ENCODE measurements at places on chromosomes 1 and 21. TPM values are rescaled to one million over a fixed set of nuclear protein-coding genes. Genes with fewer than 3 reads are reported as not detected.
A peak's percentile ranks its signal among the peaks of the same experiment; 100 is the strongest.

DNA sequence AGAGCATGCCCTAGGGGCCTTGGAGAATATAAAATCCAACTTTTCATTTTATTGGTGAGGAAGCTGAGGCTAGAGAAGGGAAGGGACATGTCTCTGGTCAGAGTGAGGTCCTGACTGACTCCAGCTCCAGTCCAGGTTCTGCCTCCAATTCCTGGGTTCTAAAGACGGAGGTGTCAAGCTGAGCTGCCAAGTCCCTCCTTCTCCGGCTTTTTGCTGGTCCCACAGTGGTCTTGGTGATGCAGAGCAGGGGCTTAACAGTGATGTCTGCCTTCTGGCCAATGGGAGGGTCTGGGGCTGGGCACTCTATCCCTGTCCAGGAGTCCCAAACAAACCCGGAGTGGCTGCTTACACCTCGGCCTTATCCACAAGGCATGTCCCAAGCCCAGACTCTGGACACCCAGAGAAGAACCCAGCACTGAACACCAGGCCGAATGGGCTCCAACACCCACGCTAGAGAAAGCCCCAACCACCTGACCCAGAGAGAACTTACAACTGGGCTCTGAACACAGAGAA is 104.8 kb downstream of the EBNA1BP2 start:
- DNase-seq, result no peak

DNA sequence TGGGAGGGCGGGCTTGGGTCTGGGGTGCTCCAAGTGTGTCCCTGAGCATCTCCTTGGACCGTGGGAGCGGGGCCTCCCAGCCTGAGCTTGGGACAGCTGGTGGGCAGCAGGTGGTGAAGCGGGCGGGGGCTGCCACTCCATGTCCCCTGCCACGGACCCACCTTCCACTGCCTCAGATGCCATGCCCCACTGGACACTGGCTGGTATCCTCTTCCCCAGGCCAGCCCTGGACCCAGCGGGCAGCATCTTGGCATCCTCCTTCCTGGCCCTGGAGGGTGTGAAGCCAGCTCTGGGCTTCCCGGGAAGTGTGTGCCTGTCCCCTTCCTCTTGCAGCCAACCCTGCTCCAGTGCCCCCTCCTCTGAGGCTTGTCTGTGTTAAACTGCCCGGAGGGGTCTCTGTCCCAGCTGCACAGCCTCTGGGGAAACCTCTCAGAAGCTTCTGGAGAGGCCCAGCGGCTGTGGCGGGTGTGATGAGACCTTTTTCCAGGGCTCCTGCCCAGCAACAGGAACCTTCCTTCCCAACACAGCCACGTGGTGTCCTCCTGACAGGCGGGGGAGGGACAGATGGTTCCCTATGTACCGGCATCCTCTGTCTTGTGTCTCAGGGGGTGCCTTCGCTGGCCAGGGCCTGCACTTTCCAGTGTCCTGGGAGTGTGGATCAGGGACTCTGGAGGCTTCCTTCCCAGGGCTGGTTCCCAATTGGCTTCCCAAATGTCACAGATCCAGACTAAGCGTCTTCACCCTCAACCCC is 81.6 kb upstream of the DISP3 start:
- DNase-seq, result no peak

GRCh38 chr1:167983797-167984420 is 47.0 kb upstream of the MPC2 start:
- no peak for DNase-seq

GRCh38 chr1:111727056-111727455 is 12.1 kb downstream of the INKA2 start:
- no peak for DNase-seq

DNA sequence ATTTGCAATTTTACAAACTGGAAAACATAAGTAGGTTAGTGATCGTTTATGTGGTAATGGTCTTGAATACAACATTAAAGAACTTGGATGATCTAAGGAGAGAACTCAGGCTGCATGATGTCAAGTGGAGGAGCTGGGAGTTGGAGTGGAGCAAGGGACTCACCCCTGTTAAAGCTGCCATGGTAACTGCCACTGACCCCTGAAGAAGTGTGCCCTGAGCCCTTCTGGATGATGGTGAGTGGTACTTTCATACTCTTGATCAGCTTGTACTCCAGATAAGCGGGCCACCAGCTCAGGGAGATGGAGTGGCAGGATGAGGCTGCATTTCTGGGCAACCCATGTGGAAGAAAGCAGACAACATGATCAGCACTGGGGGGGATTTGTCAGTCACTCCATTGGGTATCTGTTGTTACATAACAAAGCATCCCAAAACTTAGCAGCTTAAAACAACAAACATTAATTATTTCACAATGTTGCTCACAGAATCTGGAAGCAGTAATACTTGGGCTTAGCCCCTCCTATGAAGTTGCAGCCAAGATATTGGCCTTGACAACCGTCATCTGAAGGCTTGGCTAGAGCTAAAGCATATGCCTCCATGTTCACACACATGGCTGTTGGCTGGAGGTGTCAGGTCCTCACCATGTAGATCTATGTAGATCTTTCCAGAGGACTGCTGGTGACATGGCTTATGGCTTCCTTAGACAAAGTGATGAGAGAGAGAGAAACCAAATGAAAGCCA is 213.8 kb downstream of the DUSP10 start:
- DNase-seq, result peak; percentile 8

DNA sequence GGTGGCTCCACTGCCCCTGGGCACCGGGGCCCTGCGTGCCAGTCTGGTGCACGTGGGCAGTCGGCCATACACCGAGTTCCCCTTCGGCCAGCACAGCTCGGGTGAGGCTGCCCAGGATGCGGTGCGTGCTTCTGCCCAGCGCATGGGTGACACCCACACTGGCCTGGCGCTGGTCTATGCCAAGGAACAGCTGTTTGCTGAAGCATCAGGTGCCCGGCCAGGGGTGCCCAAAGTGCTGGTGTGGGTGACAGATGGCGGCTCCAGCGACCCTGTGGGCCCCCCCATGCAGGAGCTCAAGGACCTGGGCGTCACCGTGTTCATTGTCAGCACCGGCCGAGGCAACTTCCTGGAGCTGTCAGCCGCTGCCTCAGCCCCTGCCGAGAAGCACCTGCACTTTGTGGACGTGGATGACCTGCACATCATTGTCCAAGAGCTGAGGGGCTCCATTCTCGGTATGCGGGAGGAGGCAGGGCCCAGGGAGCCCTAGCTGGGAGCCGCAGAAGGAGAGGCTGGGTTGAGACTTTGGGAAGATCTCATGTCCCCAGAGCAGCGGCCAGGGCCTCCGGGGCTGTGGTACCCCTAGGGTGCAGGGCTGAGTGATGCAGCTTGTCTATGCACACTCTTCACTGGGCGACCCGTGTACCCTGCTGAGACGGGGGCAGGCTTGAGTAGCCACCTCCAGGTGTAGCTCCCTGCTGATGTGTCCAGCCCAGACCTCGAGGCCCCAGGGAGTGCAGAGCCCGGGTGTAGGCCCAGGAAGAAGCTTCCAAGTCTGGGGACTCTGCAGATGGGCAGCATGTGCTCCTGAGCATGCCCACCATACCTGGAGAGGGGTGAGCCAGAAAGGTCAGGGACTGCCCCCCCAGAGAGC is 1.8 kb downstream of the VWA1 start:
- DNase-seq, result no peak

GRCh38 chr1:85328713-85329397 is 52.4 kb upstream of the BCL10 start:
- peak; percentile 89 for DNase-seq

GRCh38 chr1:237864338-237865244 is 26.1 kb downstream of the ZP4 start:
- DNase-seq, result peak; percentile 25

GRCh38 chr1:100390531-100390930 is 38.2 kb downstream of the CDC14A start:
- DNase-seq, result no peak

DNA sequence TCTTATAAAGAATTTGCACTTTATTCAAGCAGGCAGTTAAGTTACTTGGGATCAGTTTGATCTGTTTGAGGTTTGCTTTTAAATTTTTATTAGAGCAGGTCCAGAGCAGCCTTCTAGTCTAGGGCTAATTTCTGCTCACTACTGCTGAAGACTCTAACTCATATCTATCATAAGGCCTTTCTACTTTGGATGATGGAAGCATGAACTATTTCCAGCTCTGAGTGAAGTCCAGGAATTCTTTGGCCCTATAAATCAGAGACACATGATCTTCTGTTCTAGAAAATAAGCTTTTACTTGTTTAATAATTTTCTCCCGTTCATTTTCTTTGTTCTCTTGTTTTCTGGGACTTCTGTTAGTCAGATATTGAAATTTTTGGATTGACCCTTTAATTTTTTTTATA is 14.7 kb downstream of the NIBAN1 start:
- DNase-seq, result no peak

DNA sequence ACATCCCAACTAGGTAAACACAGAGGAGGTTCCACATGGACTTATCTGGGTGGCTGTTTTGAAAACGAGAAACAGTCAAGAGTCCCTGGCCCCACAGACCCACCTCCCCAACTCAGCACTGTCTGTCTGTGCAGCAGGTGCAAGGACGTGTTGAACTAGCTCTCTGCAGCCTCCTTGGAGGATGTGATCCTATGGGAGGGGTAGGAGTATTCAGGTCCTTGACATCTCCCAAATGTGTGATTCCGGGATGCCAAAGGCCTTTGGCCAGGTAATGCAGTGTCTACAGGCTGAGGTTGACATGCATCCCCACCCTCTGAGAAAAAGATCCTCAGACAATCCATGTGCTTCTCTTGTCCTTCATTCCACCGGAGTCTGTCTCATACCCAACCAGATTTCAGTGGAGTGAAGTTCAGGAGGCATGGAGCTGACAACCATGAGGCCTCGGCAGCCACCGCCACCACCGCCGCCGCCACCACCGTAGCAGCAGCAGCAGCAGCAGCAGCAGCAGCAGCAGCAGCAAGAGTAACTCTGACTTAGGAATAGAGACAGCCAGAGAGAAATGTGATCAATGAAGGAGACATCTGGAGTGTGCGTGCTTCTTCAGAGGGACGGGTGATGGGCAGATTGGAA is 151.6 kb upstream of the CAMK1G start:
- no peak for DNase-seq

DNA sequence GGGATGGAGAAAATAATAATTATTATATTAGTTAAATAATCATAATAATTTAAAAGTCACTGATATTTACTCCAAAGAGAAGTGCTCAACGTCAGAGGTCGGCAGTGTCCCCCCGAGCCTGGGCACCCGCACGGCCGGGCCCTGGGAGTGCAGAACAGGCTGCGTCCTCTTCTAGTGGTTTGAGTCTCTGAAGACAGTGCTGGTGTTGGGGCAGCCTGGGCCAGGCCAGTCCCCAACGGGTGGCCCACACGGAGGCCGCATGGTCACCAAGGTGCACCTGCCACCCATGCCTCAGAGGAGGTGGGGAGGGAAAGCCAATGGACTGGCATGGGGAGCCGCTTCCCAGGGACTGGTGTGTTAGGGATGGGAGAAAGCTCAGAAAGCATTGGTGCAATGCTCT is 27.3 kb downstream of the WNT9A start:
- no peak for DNase-seq

GRCh38 chr1:93960641-93961147 is 51.5 kb upstream of the GCLM start:
- no peak for DNase-seq

- DNase-seq, result no peak
These were observed 80.6 kb downstream of the DSCAM start for GRCh38 chr21:40766381-40766780.

DNA sequence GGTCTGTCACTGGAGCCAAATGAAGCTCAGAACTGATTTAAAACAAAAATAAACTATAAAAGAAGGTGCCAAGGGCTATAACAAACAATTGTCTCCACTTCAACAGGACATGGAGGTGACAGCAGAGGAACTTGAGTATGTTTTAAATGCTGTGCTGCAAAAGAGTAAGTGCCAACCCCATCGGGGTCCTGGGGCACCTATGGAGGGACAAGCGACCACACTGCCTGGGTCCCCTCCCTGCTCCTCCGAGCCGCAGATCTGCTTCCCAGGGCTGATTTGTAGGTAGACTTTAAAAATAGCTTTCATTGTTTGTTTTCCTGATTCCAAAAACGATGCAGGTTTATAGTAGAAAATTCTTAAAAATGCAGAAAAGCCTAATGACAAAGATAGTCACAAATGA is 42.8 kb downstream of the CAPN9 start:
- no peak for DNase-seq

- DNase-seq, result peak; percentile 77
These were observed 5.9 kb downstream of the NRIP1 start for GRCh38 chr21:15058854-15059263.

DNA sequence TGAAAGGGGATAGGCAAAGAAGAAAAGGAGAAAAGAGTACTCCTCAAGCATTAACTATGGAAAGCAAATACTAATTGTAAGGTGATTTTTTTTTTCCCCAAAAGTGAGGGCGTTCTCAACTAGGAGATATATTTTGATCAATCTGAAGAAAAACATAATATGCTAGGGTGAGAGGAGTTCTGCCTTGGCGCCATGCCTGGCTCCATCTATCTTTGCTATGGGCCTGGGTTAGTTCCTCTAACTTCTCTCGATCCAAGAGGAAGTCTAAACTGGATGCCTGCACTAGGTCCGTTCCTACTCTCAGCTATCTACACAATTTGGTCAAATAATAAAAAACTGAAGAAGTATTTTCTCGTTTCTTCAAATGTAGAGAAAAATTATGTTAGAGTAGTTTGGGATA is 20.5 kb downstream of the CNN3 start:
- no peak for DNase-seq

DNA sequence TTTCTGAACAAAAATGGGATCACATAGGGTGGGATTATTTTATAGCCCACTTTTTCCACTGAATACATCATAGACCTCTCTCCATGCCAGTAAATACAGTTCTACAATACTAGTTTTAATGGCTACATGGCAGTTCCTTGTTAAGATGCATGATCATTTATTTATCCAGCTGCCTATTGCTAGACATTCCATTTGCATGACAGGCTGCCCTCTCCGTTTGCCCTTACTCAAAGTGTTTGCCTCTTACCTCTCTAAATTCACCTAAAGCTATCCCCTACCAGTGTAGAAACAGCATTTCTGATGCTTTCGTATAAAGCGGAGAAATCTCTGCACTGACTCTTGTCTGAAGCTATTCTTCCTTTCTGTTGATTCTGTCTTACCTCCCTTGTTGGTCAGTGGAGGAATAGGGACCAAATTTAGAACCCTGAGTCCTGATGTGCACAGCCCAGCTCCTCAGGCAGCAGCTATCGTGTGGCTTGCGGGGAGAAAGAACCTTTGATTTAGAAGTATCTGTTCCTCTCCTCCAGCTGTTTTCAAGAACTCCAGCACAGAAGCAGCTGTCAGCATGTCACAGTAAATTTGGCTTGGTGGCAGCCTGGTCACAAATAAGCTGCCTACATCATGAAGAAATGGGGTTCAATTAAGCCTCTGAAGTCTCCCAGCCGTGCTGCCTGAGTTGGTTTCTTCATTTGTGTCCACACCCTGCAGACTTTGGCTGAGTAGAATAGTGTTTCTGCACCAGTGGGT is 337.3 kb downstream of the PRDM2 start:
- DNase-seq, result no peak

DNA sequence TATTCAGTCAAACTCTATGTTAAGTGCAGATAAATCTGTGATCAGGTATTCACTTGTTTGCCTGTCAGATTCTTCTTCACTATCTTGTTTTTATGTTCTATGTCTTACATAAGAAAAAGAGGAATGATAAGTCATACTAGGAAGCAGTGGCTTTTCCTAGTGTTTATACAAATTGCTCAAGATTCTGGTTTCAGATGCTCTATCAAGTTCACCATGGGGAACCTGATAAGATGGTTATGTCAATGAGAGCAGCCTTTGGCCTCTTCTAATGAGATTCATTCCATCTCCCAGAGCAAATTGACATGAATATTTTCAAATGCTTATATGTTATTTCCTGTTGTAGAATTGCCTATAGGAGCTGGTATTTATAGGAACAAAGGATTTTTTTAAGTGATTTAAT is 218.8 kb upstream of the TMPRSS15 start:
- DNase-seq, result no peak

CHIA gene
- not detected for total RNA-seq

TTC22 gene
- not detected for total RNA-seq

OR4F16 gene
- total RNA-seq, result 0.26 TPM

REN gene
- 0.17 TPM for total RNA-seq

ABCG1 gene
- total RNA-seq, result 0.77 TPM

LCE2C gene
- not detected for total RNA-seq
